ENCODE measurements at places on chromosomes 7 and 10.

- DNase-seq: no peak
These were observed 467.3 kb upstream of the MBL2 start for GRCh38 chr10:53239873-53240272.

- no peak for DNase-seq
These were observed 243.6 kb downstream of the KCNMA1 start for GRCh38 chr10:77393821-77394501.

DNA sequence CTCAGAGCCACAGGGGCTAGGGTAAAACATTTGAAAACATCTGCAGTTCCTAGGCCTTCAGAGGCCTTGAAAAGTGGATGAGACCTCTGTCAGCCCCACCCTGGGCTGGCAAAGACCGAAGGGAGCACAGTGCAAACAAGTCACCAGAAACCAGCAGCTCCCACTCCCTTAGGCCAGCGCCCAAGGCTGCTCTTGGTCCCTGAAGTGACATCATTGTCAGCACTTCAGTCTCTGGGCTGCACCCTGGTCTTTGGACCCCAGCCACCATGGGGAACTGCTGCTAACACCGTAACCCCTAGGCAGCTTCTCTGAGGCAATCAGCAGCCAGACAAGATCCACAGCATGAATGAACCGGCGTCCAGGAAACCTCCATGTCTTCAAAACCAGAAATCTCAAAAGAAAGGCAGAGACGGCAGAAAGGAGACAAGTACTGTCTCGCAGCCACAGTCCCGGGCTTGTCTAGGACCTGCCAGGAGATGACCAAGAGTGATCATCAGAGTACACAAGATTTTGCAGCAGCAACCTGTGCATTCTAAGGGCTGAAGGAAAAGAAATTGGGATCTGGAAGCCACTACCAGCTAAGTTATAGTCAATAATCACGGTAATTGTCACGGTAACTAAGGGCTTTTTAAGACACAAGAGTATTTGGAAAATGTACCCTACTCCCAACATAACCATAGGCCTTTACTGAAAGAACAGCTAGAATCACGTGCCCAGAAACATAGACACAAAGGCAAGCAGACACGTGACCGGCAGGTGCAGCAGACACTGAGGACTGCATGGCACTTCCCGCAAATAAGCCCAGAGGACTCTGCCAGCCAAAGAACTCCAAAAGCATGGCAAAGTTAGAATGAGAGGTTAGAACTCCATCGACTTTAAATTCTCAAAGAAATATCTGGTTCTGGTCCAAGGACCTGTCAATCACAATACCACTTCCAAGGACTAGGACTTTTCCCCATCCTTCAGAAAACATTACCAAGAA lies 23.3 kb downstream of the CPXM2 start:
- no peak for DNase-seq

GRCh38 chr10:79293841-79294581 lies 53.3 kb upstream of the PPIF start:
- DNase-seq: peak; percentile 78

DNA sequence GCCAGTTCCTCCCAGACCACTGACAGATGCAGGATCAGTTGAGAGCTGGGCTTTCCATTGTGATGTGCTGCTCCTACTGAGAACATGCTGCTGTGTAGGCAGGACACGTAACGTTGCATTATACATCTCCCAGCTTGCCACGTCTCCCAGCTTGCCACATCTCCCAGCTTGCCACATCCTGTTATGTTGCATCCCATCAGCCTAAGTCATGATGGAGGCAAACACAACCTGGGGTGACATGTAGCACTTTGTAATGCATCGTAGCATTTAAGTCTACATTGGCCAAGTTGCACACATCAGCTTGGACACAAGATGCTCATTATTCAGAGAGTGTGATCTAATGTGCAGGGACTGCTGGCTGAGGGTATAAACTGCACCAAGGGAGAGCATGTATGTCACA lies 73.3 kb upstream of the CHCHD3 start:
- DNase-seq: no peak

- DNase-seq: no peak
These were observed 549.1 kb downstream of the LRMDA start for GRCh38 chr10:75980419-75981002.

DNA sequence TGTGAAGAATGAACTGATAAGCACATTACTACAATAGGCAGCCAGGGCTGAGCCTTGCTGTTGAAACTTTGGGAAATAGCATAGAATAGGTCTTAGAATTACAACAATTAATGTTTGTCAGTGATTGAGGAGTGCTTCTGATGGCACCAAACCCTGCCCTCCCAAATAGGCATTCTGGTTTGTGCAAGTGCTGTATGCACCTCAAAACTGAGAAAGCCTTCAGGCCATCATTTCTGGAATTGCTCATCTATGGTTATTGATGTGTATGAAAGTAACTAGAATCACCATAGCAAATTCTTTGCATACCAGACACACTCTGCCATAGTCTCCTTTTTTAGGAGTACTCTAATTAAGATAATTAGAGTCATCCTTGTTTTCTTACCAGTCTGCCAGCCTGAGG lies 585.0 kb upstream of the MBL2 start:
- DNase-seq: no peak
